ENCODE measurements at places on chromosomes 7 and 10.

DNA sequence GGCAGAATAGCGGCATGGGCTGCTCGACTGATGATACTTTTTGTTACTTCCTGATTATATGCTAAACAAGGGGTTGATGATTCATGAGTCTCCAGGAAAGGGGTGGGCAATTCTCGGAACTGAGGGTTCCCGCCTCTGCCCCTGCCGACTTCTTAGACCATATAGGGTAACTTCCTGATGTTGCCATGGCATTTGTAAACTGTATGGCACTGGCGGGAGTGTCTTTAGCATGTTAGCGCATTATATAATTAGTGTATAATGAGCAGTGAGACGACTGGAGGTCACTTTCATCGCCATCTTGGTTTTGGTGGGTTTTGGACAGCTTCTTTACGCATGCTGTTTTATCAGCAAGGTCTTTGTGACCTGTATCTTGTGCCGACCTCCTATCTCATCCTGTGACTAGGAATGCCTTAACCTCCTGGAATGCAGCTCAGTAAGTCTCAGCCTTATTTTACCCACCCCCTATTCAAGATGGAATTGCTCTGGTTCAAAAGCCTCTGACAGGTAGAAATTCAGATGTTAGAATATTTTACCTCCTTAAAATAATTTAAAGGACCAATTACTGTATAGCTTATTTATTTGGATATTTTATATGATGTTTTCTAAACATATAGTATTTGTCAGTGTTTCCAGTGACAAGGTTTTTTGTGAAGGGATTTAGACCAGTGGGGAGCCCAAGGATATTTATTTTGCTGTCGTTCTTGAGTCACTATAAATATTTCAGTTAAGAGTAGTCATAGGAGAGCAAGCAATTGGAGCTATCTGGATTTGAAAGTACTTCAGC lies 90.1 kb upstream of the PIK3CG start:
- DNase-seq, result no peak

GRCh38 chr7:45069444-45070253 lies 19.1 kb downstream of the NACAD start:
- peak; percentile 18 for DNase-seq

GRCh38 chr7:155533827-155534690 lies 12.3 kb downstream of the CNPY1 start:
- DNase-seq, result peak; percentile 76

DNA sequence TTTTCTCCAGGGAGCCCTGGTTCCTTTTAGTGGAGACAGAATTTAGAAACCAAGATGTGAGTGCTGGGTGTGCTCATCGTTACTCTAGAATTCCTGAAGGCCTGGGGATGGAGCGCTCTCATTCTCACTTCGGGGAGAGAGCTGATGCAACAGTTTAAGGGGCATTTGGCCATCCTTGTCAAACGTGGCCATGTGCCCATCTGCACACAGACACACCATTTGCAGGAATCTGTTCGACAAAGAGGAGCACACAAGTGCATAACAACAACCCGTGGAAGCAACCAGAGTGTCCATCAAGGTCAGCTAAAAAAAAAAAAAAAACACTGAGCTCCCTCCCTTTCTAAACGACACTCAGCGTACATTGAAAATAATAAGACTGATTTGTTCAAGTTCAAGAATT lies 23.0 kb upstream of the RET start:
- no peak for DNase-seq

DNA sequence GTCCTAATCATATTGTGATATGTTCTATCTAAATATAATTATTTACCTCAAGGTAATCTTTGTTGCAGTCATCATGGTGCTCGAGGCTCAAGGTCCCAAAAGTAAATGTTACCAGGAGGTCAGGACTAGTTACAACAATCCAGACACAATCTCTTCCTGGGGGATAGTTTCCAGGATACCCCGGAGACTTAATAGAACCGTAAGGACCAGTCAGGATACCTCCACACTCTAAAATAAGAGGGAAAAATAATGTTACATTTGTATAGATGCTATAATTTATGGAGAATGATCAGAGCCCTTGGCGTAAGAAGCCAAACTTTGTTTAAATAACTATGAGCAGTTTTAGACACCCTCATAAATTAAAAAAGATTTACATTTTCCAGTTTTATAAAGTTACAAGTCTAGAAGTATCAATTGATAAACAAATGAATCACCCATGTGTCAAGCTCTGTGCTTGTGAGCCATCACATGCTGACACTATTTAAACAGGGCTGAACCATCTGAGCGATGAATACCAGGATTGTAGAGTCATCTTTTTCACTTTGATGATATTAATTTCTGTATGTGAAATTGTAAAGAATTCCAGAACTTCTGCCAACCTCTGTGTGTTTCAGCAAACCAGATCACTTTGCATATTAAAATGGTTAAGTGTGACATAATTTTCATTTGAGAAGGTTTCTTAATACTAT lies 41.3 kb downstream of the CUBN start:
- no peak for DNase-seq

DNA sequence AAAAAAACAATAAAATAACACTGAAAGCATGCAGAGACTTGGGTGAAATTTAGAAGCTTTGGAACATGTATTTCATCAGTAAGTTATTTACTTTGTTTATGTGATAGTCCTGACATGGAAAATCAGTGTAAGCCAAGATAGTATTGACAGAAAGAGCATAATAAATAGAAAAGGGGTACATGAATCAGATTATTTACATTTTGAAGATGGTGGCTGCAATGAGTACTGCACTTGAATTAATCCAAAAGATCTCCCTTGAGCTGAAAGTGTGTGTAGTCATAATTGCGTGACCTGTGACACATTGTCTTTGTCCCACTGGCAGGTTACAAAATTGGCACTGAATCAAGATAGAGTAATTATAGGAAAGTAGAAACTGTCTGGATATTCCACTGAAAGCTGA lies 562.9 kb downstream of the GFRA1 start:
- DNase-seq, result no peak

DNA sequence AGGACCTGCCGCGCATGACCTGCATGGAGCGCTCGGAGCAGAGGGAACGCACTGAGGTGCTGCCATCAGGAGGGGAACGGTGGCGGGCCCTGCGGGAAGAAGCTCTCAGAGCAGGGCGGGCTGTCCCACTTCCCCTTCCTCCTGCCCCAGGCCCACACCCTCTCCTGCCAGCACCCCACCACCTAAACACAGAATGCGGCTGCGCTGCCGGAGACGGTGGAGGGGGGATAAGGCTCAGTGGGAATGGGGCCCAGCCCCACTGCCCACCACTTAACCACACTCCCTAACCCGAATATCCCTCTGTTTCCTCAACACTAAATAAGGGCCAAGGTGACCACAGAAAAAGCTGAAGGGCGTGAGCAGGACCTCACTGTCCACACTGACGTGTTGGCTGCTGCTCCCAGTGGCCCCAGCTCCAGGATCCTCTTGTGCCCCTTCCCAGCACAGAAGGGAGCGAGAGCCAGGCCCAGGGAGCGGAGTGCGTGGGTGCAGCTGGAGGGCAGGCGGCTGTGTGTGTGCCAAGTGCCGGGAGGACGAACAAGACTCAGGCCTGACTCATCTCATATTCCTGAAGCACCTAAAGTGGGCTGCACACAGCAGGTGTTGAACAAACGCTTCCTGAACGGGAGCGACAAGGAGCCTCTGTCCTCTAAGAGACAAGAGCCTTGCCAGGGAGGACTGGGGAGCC lies 116.8 kb downstream of the MAD1L1 start:
- no peak for DNase-seq

GRCh38 chr7:130641497-130641896 lies 27.1 kb downstream of the COPG2 start:
- DNase-seq, result no peak

DNA sequence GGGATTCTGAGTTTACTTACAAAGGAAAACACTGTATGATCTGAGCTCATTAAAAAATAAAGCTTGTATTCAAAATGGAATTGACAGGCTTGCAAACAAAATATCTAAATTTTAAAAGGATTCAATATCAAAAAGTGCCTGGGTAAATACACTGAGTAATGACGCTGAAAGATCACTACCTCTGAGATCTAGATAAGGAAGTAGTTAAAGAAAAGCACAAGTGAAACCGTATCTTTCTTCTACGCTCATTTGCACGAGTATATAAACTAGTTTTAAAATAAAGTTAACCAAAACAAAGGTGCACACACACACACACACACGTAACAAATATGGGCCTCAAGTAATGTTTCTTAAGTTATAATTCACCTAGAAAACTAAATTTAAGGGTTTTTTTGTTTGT lies 93.4 kb downstream of the SNX13 start:
- no peak for DNase-seq

- no peak for DNase-seq
Measured at GRCh38 chr10:125419831-125420230, 259.5 kb upstream of the CTBP2 start.

GRCh38 chr10:65194555-65194954 lies 1673.4 kb downstream of the REEP3 start:
- DNase-seq, result no peak

DNA sequence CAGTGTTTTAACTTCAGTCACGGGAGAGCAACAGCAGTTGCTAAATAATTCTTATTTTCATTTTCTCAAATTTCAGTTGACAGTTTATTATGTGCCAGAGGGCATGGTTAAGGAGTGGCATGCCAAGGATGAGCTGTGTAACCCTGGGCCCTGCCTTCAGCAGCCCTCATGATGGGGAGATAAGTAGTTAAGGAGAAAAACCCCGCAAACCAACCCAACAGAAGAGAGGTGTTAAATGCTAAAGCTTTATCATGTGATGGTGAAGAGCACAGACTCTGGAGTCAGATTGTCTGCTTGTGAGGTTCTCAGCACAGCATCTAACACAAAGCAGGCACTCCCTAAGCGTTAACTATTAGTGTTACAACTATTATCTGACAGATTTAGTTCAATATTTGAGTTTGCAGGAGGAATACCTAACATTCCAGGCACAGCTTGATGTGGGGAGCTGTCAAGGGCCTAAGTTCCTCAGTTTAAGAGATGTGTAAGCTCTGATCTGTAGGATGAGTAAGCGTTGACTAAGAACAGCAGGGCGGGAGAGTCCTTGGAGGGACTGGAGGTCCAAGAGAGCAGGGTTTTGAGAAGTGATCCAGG lies 29.6 kb downstream of the STAM start:
- DNase-seq, result no peak

DNA sequence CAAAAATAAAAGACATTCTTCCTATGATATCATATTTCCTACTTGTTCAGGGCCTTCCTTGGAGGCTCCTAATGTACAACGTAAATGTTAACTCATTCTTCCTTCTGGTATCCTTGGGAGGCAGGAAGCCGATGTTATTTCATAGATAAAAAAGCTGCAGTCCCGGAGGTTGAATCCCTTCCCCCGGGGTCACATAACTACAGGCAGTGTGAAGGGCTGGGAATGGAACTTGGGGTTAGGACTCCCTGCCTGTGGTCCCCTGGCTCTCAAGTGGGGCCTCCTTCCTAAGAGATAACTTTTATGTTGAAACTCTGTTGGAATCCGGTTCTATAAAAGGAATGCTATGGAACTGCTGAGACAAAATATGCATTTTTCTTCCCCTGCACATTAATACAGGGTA lies 14.9 kb upstream of the CCDC3 start:
- DNase-seq, result no peak

- no peak for DNase-seq
Measured at GRCh38 chr10:60170250-60170649, 219.4 kb downstream of the ANK3 start.

DNA sequence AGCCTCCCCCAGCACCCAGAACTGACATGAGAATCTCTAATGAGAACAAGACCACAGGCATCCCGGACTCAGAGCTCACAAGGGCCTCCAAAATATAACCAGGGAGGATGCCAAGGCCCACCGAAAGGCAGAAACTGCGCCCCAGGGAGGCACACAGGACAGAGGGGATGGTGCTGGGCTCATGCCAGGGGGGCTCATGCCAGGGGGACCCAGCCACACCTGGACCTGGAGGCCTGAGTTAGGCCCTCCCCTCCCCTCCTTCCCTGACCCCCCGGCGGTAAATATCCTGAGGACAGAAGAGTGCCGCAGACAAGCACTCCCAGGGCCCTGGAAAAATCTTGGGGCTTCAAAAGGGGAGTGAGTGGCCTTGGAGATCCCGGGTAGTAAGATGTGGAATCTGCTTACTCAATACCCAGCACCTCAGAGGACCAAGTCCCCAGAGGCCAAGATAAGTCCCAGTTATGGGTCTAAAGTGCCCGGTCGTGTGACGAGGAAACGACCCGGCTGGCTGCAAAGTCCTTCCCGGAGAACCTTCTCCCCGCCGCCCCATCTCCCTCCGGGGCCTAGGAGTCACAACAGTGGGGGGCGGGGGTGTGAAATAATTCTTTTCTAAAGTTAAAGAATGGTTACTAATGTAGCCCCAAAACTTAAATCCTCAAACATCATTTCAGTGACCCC lies 11.9 kb downstream of the PDGFA start:
- DNase-seq, result no peak

DNA sequence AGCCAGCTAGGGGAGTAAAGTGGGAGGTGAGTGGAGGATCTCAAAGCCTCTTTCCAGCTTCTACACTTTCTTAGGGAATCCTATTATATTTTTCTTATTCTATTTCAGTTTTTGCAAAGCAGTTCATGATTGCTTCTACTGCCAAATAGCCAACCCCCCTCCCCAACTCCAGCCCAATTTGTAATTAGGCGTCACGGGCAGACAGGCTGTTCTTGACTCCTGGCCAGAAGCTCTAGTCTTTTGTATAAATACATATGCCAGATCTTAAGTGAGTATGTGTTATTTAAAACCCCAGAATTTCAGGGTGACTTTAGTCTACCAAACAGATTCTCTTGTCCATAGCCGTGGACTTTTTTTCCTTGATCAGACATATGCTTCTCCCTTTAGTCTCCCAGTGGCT lies 255.2 kb downstream of the BUB3 start:
- no peak for DNase-seq

DNA sequence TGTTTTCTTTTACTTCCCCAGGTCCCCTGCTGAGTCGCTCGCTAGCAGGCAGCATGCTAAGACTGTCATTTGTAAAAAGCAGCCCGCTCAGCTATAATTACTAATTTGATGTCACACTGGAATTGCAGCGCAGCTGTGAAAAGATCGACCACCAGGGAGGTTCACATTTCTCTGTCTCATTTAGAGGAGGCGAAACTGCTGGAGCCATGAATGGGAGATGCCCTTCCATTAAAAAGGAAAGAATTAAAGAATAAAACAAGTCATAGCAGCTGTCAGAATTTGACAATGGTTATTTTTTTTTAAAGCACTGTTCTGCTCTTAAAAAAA lies 153.5 kb downstream of the PIP4K2A start:
- DNase-seq, result no peak

- DNase-seq, result no peak
Measured at GRCh38 chr7:15399441-15399840, 162.4 kb downstream of the AGMO start.

GRCh38 chr10:124294811-124295770 lies 123.6 kb downstream of the OAT start:
- DNase-seq, result no peak

GRCh38 chr10:122407375-122408125 lies 33.0 kb downstream of the PLEKHA1 start:
- DNase-seq, result no peak

DNA sequence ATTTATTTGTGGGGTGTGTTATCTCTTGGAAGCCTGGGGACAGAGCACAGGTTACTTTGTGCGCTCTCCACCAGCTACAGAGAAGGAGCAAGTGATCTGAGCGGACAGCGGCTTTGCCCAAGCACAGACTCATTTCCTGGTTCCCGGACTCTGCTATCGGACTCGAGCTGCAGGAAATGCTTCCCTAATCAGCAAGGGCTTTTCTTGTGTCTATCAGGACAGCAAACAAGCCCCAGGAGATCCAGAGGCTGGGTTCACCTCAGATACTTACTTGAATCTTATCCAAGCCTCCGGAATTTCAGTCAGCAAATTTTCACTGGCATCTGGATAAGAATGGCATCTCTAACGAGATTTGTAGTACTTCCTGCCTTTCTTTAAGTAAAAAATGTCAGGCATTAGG lies 27.8 kb downstream of the MRC1 start:
- DNase-seq, result no peak

Measured in GM10248 (cell line).